ENCODE measurements at places on chromosomes 12 and 14.
A peak's percentile ranks its signal among the peaks of the same experiment; 100 is the strongest.

DNA sequence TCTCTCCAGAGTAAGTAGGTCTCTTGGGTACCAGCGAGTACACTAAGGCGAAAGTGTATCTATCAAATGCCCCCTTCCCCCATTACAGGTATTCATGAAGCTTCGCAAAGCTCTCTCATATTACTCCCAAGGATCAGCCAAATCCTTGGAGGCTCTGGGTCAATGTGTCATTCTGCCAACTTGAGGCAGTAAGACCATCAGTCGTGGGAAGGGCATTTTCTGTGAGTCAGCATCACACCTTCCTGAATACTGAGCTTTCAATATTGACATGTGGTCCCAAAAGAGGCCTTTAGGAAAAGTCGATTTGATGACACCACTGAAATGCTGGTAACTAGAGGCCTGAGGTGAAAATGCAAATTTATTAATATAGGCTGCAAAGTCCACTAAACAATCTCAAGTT, 323.9 kb downstream of the LRIG3 start:
- DNase-seq, result peak; percentile 17

DNA sequence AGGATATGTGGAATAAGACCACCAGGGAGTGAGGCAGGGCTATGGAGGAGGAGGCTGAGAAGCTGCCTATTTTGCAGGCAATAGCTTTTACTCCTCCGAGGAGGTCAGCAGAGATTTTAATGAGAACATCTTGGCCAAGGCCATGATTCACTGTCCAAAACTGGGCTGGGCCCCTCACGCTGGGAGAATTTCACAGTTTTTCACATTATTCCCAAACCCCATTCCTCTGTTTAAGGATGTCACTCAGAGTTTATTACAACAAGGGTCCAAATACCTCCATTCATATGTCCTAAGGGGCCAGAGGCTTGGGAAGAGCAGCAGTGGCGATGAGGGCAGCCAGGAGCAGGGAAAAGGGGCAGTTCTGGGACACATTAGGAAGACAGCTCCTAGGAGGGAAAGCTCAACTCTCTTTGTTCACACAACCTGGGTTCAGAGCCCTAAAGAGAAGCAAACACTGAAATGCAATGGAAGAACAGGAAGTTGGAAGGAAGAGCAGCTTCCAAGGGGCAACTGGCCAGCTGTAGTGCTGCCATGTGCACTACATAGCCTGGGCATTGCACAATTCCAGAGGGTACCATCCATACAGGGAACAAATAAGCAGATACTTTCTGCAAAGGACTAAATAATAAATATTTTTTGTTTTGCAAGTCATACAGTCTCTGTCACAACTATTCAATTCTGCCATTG, 283.2 kb downstream of the NUAK1 start:
- DNase-seq, result no peak

DNA sequence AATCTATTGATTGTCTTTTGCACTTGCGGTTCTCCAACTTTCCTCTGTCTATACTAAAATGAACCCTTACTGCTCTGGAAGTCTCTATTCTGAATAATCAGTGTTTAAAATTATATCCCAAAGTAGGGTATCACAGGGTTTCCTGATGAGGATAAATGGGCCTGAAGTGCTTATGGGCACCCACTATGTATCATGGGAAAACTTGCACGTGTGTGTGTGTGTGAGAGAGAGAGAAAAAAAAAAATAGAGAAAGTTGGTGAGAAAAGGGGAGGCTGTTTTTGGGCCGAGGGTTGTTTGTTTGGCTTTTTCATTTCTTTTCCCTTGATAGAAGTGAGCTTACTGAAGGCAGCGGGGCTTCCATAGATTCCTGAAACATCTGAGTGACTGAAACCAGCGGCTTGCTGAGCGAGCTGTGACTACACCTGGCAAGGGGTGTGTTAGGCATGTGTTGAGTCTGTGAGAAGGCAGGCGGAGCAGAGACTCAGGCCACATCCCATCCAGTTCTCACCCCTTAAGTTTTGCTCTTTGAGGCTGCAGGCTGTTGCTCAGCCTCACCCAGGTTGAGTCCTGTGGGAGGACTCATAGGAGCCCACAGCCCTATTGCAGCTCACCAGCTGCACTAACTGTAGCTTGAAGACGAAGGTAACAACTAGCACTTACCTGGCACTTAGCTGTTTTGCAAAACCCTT, 17.2 kb downstream of the PPFIBP1 start:
- no peak for DNase-seq

- no peak for DNase-seq
These were observed 324.4 kb upstream of the RTL1 start for GRCh38 chr14:101227611-101228594.

DNA sequence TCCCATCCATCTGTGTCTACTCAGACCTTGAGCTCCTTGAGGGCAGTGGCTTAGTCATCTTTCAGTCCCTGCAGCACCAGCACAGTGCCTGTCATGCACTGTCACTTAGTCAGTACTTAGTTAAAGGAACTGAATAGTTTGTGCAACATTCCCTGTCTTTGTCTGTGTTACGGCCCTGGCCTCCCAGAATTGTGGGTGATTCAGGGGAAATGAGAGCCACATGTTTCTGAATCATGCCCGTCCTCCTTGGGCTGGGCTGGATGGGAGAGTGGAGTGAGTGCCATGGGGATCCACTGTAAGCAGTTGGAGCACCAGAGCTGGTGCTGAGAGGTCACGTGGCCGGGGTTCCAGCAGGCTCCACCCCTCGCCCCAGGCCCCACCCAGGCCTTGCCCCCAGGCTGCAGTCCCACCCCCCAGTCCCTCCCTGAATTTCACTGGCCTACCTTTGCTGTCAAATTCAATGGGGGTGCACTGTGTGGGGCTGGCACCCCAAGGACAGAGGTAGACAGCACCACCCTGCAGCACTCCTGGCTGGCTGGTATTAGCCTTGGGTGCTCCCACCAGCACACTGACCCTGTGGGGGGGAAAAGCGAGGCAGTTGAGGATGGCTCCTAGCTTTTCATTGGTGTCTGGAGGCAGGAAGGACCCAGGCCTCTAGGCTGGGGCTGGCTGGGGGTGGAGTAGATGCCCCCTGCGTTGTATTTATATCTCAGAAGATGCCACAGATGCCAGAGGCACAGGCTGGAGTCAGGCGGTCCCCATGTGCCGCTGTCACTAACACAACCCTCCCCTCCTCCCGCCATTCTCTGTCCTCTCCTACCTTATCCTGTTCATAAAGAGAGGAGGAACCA, 7.5 kb downstream of the ITGA5 start:
- DNase-seq, result peak; percentile 86

GRCh38 chr12:51911307-51911706, 4.0 kb downstream of the ACVRL1 start:
- no peak for DNase-seq

GRCh38 chr12:6696690-6697583, 3.7 kb downstream of the PIANP start:
- DNase-seq, result no peak

DNA sequence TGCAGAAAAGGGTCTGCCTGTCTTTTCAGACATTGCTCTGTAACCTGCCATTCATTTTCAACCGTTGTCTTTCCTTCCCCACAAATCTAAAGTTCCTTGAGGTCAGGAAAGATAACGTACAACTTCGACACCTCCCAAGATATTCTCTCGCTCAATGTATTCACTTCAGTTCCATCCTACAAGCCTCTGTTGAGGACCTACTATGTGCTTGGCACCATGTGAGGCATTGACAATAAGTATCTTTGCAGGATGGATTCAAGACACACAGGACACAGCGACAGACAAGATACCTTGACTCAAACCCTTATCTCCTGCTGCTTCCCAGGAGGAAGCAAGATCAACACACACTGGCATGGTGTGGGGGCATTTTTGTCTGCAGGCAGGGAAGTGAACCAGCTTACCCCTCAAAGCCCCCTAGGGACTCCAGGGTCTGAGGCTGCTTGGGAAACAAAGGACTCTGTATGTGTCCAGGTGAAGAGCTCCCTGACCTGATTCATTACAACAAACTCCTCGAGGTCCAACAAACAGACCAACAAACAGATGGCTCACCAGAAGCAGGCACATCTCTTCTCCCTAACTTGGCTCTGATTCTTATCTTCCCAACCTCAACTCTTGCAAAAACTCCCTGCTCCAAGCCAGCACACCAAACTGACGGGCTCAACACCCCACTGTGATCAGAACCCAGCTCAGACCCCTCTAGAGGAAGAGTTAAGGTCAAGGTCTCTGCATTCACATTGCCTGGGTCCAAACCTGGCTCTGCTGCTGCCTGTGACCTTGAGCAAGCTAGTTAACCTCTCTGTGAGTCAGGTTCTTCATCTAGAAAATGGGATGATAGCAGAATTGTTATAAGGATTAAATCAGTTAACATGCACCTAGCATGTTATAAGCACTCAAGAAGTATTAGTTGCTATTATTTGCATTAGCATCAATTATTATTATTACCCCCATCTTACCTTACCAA, 6.3 kb downstream of the NUAK1 start:
- DNase-seq, result no peak

- DNase-seq, result no peak
These were observed 618 bp upstream of the PGAM5 start for GRCh38 chr12:132710043-132710404.

DNA sequence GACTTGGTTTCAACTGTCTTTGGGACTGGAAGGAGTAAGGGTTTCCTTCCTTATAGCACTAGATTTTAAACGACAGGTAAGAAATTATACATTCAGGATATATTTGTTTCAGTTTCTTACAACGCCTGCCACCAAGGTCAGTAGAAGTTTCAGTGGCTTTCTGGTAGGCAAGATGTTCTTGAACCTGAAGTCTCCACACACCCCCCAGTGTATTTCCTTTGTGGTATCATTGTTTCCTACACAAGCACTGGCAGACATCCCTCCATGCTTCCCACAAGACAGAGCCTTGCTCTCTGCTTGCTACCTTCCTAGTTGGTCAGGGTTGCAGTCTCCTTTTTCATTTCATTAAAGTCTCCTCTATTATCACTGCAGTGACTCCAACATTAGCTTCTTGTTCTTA, 283.1 kb downstream of the FLRT2 start:
- no peak for DNase-seq

DNA sequence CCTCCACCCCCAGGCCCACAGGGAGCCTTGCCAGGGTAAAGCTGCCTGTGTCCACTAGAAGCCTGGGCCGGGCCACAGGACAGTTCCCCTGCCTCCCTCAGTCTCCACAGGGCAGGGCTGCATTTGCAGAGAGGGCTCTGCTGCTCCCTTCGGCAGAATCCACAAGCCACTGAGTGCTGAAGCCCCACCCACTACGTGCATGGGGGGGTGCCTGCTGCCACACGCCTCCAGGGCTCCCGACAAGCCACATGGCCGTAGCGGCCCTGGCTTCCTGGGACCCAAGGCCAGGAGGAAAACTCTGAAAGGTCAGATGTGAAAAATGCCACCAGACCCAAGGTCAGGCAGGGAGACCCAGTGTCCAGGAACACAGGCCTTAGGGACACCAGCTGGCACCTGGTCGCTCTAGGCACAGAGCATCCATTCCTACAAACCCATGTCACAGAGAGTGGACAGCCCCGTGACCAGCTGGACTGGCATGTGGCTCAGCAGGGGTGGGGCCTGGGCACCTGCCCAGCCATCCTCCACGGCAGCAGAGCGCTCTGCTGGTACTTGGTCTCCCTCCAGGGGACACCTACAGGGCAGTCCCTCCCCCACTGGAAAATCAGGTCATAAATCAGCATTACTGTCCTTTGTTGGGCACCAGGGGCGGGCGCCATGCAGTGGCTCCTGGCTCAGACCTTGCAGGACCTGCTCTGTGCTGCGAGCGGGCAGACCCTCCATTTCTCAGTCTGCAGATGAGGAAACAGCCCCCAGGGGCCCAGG, 42.9 kb downstream of the CCDC85C start:
- no peak for DNase-seq

GRCh38 chr12:63124778-63125177, 26.2 kb downstream of the AVPR1A start:
- no peak for DNase-seq
